ENCODE measurements at places on chromosomes 13 and 19. TPM values are rescaled to one million over a fixed set of nuclear protein-coding genes. Genes with fewer than 3 reads are reported as not detected.

- no peak overlapping the region for H3K4me3 ChIP-seq
- no peaks in the 10 kb centered on the region for H3K27me3 ChIP-seq
- H3K36me3 ChIP-seq, result no peaks in the 10 kb centered on the region
- no peak overlapping the region for H3K27ac ChIP-seq
Observed at GRCh38 chr13:76969488-76970365, 21.4 kb downstream of the ACOD1 start.

GRCh38 chr19:17951990-17952976 lies 14.6 kb upstream of the KCNN1 start:
- no peaks in the 10 kb centered on the region for H3K36me3 ChIP-seq
- no peak overlapping the region for H3K4me3 ChIP-seq
- peaks cover 45% of the 10 kb centered on the region for H3K4me1 ChIP-seq

DNA sequence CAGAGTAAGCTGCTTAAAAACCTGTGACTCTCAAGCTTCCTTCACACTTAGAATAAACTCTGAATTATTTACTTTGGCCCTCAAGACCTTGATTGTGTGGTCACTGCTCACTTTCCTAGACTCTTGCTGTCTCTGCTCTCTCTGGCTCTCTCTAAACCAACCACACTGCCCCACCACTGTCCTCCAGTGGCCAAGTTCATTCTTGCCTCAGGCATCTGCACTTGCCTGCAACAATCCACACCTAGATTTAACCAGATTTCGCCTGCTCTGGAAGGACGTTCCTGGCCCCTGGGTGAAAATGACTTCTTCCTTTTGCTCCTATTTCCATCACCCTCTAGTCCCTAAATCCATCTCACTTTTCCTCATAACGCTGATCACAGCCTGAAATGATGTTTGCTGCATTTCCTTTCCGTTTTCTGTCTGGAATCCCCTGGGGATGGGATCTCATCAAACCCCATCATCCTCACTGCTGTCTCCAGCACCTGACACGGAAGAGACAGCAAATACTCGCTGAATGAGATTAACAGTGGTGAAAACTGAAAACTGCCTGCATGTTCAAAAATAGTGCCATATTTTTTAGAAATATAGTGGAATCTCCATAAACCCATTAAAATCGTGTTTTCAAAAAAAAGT lies 232.6 kb downstream of the UQCRFS1 start:
- H3K36me3 ChIP-seq, result no peaks in the 10 kb centered on the region
- peaks cover 5% of the 10 kb centered on the region for H3K27me3 ChIP-seq
- no peak for DNase-seq
- H3K4me3 ChIP-seq, result no peak overlapping the region
- no peaks in the 10 kb centered on the region for H3K4me1 ChIP-seq
- no peak overlapping the region for H3K27ac ChIP-seq

GRCh38 chr13:51258612-51259548 lies 36.7 kb downstream of the FAM124A start:
- H3K27ac ChIP-seq, result no peak overlapping the region
- peaks cover 10% of the 10 kb centered on the region for H3K4me1 ChIP-seq
- no peak for DNase-seq
- no peaks in the 10 kb centered on the region for H3K27me3 ChIP-seq
- no peak overlapping the region for H3K4me3 ChIP-seq

- H3K4me3 ChIP-seq, result no peak overlapping the region
- H3K27ac ChIP-seq, result no peak overlapping the region
- H3K27me3 ChIP-seq, result no peaks in the 10 kb centered on the region
- peaks cover 15% of the 10 kb centered on the region for H3K36me3 ChIP-seq
- no peak for DNase-seq
- no peaks in the 10 kb centered on the region for H3K4me1 ChIP-seq
Observed at GRCh38 chr19:52648336-52649016, 10.3 kb upstream of the ZNF83 start.

CEACAM21 gene
- polyA plus RNA-seq, result 1.4 TPM

ATXN8OS gene
- 0.27 TPM for polyA plus RNA-seq

CHERP gene
- polyA plus RNA-seq, result 35.8 TPM

LMTK3 gene
- polyA plus RNA-seq, result 0.20 TPM

CEACAM8 gene
- polyA plus RNA-seq, result 0.15 TPM

Measured in muscle of leg (tissue), 16 donors.